ENCODE measurements at places on chromosomes 16 and 17.

- DNase-seq, result no peak
Observed at GRCh38 chr17:44277976-44278375, 10.0 kb upstream of the SLC4A1 start.

- no peak for DNase-seq
Observed at GRCh38 chr16:85648805-85649204, 35.7 kb downstream of the GSE1 start.

GRCh38 chr17:49549691-49550678 lies 25.7 kb upstream of the NXPH3 start:
- DNase-seq, result no peak

DNA sequence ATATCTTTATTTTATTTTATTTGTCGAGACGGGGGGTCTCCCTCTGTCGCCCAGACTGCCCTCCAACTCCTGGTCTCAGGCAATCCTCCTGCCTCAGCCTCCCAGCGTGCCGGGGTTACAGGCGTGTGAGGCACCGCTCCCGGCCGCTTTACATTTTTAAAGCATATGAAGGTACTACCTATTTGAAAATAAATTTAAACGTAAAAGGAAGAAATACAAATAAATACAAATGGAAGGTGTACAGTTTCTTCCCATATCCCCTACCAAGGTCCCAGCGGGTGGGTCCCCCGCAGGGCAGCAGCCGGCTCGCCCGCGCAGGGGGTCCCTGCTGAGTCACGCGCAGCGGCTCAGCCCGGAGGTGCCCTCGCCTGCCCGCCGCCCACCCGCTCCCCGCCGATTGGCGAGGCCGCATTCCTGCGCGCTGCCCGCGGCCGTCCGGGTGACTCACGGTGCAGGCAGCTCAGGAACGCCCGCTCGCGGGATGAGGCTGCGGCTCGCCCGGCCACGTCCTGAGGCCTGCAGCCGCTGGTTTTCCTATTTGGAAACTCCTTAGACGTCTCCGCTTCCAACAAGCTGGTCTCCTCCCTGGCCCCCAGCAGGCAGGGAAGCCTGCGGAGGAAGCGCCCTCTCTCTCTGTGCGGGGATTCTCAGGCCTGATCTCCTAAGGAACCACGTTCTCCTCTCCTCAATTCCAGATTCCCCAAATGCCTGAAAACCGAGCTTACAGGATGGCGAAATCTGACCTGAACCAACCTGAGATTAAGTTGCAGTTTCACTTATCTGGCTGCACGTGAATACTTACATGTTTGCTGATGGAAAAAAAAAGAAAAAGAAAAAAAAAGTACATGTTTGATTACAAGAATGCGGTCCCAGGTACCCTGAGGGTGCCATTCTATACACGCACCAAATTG lies 54.8 kb upstream of the MAP3K14 start:
- DNase-seq, result no peak

GRCh38 chr17:65712383-65713267 lies 151.2 kb upstream of the AXIN2 start:
- no peak for DNase-seq

- DNase-seq, result no peak
Observed at GRCh38 chr16:72908362-72909167, 139.4 kb downstream of the ZFHX3 start.

- peak; percentile 65 for DNase-seq
Observed at GRCh38 chr16:964356-965035, 6.3 kb downstream of the LMF1 start.

DNA sequence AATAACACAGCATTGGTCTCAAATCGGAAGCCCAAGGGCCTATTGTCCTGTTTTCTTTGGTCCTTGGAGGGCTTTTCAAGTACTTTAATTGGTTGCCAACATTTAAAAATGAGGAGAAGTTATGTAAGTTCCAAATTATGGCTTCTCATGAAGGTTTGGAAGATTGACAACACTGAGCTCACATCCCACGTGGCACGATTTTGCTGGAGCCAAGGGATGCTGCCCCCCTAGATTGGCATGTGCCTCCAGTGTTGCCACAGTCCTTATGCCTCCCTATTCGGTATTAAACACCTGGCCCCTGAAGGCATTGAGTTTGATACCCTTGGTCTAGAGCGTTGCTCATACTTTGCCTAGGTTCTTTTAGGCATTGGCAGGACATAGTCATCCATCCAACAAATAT lies 108.0 kb downstream of the ZNF18 start:
- no peak for DNase-seq

- DNase-seq, result no peak
Observed at GRCh38 chr17:44318077-44318892, 6.3 kb downstream of the SLC25A39 start.

- DNase-seq, result no peak
Observed at GRCh38 chr16:86630471-86630870, 52.1 kb downstream of the FOXL1 start.

DNA sequence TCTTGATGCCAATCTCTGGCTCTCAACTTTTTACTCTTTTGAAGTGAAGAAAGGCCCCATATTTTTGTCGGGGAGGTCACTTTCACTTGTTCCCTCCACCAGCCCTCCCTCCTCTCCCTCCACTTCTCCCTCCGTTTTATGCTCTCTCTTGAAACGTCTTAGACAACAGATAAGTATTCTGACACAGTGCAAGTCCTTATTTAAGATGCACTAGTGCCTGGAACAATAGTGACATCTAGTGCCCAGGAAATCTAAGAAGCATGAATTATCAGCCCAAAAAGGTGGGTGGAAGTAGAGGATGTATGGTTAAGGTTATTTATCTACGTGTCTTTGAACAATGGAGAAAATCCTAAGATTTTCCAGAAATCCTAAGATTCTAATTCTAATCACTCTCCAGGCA lies 17.9 kb downstream of the PSME3IP1 start:
- DNase-seq, result no peak

DNA sequence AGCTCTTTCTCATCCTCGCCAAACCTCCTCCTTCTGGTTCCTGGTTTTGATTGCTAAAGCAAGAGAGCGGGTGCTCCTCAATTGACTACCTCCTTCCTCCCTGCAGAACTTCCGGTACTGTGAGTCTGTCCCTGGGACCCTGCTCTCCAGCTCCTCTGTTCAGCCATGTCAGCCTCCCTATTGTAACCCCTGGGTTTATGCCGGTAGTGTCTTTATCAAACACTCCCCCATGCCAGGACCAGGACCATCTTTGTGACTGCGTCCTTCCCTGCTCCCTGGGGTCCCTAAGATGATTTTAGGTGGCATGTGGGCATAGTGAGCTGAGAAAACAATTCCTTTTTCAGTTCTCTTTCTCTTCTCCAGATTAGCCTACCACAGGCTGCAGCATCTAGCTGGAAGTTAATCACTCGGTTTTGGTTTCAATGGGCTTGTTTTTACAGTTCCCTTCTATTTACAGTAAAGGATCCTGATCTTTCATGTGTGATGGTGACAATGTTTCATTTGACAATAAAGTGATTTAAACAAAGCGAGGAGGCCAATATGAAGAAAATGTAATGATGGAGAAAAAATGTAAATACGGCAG lies 27.7 kb upstream of the IL21R start:
- DNase-seq, result no peak

DNA sequence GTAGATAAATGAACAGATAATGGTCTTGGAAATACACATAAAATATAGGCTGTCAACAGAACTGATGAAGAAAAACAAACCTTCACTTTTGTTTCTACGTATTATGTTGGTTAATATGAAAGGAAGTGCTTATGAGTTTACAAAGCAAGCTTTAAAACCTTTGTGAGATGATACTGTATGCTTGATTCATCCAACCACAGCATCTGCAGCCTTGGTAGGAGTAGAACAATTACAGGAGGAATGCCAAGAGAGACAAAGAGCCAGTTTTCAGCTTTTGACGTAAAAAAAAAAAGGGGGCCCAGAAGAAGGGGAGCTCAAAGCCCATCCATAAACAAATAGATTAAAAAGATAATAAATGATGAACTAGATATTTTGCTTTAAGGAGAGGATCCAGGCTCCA lies 13.3 kb downstream of the FAM20A start:
- DNase-seq, result no peak

- no peak for DNase-seq
Observed at GRCh38 chr16:82236875-82237274, 66.9 kb upstream of the MPHOSPH6 start.

- no peak for DNase-seq
Observed at GRCh38 chr17:56173958-56174835, 20.9 kb downstream of the ANKFN1 start.

- no peak for DNase-seq
Observed at GRCh38 chr16:5077304-5077703, 5.7 kb downstream of the ALG1 start.

- DNase-seq, result no peak
Observed at GRCh38 chr17:37118366-37119137, 169.8 kb downstream of the AATF start.

GRCh38 chr16:71384073-71384724 lies 25.7 kb downstream of the CALB2 start:
- DNase-seq, result no peak

DNA sequence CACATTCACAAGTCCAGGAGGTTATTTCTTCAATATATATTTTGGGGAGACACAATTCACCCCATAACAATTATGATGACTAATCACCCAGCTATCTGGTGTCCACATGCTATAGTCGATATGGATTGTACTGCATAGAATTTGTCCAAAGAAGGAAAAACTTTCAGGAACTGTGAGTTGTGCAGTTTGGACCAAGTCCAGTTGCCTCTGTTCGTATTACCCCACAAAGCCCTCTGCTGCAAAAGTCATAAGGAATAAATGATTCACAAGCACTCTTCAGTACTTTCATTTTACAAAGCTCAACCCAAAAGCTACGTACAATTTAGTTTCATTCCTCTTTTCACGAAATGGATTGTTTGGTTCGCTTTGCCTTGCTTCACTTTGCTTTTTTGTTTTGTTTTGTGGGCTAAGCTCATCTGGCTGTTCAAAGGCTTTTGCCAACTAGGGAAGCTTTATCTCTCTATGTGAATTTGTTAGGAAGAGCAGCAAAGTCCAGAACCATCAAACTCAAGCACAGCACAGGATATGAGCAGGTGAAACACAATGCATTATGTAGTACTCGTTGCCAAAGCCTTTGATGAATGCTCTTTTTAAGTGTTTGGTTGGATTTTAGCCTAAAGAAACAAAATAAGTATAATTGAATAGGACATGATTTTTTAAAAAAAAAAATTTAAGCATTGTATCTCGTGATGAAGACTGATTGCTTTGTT lies 98.6 kb downstream of the ZNF18 start:
- DNase-seq, result no peak

Measured in stimulated activated CD4-positive, alpha-beta T cell treated with anti-CD3 and anti-CD28 coated beads, Interleukin-1b, Interleukin-23, amount 100 ng/mL, for 1 hour (primary cell).